Chondrocyte (in vitro differentiated cells): ENCODE measurements at places on chromosomes 4 and X.
A peak's percentile ranks its signal among the peaks of the same experiment; 100 is the strongest.

- DNase-seq = no peak
Observed at GRCh38 chrX:94936722-94937121, 1262.7 kb downstream of the FAM133A start.

GRCh38 chr4:48481581-48481980, 1.6 kb upstream of the SLC10A4 start:
- no peak for DNase-seq

- no peak for DNase-seq
Observed at GRCh38 chr4:55938481-55938880, 10.3 kb upstream of the CEP135 start.

GRCh38 chr4:55079451-55080173, 45.8 kb downstream of the KDR start:
- DNase-seq = no peak

DNA sequence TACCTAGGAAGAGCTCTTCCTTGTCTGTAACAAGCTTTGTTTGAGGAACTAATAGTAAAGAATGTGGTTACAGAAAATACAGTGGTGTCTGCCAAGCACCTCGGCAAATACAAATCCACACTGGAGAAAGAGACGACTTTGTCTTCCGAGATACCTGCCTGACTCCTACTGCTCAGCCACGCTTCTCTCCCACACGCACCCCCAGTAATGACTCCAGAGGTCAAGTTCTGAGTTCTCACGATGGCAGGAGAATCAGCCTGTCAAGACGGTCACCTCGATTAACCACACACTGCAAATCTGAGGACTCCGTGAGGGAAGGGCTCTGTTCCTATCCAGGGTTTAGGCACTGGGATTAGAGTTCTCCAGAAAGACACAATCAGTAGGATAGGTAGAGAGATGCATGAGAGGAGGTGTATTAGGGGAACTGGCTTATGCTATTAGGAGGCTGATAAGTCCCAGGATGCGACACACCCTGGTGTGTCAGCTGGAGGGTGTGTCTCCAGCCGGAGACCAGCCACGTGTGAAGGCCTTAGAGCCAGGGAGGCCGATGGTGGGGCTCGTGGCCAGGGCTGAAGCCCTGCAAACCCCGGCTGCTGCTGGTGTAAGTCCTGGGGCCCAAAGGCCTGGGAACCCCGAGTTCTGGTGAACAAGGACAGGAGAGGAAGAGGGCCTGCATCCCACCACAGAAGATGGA, 8.4 kb upstream of the TRIML2 start:
- no peak for DNase-seq

- peak; percentile 76 for DNase-seq
Observed at GRCh38 chr4:2362266-2363055, 56.0 kb downstream of the ZFYVE28 start.

DNA sequence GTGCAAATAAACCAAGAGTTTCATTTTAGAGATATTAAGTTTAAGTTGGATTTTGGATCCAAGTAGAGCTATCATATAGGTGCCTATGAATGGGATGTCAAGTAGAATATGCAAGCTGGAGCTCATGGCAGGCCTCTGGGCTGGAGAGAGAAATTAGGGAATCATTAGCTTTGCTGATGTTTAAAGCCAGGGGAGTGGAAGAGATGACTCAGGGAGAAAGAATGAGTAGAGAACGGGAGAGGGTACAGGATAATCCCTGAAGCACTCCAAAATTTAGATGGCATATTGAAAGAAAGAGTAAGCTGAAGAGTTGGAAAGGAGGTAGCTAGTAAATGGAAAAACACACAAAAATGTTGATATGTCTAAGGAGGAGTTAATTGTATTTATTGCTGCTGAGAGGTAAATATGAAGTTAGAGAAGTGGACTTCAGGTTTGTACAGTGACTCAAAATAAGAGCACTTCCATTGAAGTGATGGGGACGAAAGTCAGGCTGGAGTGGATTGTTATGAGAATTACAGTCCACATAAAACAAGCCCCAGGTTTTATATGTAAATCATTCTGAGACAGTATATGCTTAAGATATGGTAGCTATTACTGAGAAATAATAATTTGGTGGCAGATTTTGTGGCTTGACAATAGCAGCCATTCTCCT, 72.5 kb upstream of the GRXCR1 start:
- no peak for DNase-seq

- DNase-seq = no peak
Observed at GRCh38 chr4:99847362-99847976, 30.8 kb downstream of the DAPP1 start.

DNA sequence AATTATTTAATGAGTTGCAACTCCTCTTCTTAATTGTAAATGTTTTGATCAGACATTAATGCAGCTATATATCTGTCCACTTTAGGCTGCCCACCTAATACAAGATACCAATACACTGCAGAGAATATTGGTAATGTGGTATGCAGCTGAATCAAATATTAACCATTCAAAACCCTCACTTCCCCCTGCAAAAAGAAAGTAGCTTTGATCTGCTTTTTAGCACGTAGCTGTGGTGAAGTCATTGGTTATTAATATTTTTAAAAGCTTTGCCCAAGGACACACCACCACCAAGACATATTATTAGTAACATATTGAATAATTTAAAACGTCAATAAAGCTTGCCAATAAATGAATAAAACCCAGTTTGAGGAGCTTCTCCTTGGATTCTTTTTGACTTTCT, 28.6 kb upstream of the CYP2U1 start:
- no peak for DNase-seq

DNA sequence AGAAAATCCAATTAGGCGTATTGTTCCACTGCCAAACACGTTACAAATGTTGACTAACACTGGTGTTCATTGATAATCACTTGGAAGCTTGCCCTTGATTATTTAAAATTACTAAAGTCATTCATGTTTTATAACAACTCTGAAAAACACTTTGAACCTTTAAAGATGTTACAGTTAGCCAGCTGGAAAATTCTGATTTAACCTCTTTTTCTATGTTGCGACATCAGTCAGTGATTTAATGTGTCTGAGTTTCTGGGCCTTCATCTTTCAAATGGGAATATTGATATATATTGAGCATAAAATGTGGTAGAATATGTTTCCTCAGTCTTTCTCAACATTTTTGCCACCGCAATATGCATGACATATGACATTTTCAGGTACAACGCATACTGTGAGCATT, 274.1 kb upstream of the TENM3 start:
- no peak for DNase-seq

- no peak for DNase-seq
Observed at GRCh38 chrX:9867753-9868152, 81.5 kb downstream of the SHROOM2 start.

DNA sequence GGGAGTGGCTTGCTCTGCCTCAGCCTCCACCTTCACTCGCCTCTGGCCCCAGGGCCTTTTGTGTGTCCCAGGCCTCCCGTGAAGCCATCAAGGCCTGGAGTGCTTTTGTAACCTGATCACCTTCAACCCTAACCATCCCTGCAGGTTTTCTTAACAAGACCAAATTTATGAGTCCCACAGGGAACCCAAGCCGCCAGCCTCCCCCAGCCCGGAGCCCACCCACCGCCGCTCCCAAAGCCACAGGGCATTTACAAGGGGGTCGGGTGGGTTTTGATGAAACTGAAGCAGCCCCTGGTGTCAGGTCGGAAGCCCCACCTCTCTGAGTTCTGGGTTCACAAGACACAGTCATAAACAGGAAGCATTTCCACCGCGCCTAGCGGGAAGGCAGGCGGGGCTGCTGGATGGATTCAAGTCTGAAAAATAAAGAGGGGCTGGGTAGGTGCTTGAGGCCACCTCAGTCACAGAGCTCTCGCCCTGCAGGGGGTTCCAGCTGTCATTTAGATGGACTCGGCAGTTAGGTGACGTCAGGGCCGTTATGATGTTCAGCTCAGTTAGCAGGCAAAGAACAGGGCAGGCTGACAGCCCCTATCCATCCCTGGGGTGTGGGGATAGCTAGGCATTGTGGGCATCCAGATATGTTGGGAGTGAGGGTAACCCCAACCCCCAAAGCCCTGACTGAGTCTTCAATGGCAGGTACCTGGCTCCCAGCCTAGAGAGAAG, 128.5 kb downstream of the BCOR start:
- DNase-seq = no peak

GRCh38 chr4:43296946-43297528, 404.5 kb downstream of the GRXCR1 start:
- no peak for DNase-seq

DNA sequence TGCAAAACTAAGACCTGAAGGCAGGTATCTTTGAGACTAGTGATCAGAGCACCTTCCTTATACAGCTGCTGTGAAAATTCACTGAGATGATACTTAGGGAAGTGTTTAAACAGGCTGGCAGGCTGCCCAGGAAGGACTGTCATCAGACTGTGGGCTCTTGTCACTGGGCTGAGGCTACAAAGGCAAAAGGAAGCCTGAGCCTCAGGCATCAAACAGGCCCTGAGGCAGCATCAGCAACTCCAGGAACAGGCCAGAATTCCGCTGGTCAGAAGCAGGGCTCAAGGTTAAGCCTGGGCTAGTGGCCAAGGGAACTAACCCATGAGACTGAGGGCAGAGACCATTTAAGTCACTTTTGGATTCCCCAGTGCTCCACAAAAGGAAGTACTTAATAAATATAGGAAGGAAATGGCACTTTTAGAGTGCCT, 12.8 kb downstream of the PJA1 start:
- no peak for DNase-seq

DNA sequence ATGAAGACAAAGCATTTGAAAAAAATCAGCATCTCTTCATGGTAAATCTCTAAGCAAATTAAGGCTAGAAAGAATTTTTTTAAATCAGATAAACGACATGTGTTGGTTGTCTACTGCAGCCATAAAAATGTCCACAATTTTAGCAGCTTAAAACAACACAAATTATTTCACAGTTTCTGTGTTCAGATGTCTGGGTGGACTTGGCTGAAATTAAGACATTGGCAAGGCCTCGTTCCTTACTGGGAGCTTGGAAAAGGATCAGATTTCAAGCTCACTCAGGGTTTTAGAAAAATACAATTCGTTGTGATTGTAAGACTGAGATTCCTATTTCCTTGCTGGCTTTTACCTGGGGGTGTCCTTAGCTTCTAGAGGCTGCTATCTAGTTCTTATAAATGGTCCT, 1470.6 kb downstream of the PCDH19 start:
- no peak for DNase-seq

GRCh38 chrX:32774966-32775365, 436.4 kb downstream of the DMD start:
- no peak for DNase-seq

- peak; percentile 85 for DNase-seq
Observed at GRCh38 chr4:8283631-8284121, 14.1 kb downstream of the HTRA3 start.

DNA sequence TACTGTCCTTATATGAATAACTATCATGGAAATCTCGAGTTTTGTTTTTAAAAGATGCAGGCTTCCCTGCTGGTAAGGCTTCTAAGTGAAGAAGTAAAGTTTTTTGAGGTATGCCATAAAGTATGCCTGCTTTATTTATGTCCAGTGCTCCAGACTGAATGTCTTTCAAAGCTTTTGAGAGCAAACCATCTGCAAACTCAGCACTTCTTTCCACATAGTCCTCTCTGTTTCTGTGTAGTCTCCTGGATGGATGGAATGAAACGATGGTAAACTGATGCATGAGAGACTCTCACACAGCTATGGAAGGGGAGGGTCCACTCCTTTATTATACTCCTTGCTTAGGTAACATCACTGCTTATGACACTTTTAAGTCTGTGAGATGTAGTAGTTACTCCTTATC, 73.7 kb downstream of the NCAPG start:
- no peak for DNase-seq

- no peak for DNase-seq
Observed at GRCh38 chr4:184401397-184402171, 72.8 kb downstream of the IRF2 start.

DNA sequence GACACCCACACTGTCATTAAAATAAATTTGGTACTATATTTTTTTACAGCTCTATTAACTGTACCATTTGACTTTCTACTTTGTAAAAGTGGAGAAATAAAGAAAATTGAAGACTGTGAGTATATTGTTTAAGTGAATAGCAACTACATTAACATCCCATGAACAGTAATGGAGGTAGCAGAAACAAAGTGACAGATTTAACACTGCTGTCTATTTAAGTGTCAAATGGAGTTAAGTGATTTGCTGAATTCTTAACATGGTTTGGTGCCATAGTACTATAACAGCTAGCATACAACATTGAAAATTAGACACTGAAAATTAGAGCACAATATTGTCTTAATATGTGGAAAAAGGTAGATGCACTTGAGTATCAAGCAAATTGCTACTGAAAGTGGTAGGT, 76.2 kb downstream of the C4orf33 start:
- no peak for DNase-seq

DNA sequence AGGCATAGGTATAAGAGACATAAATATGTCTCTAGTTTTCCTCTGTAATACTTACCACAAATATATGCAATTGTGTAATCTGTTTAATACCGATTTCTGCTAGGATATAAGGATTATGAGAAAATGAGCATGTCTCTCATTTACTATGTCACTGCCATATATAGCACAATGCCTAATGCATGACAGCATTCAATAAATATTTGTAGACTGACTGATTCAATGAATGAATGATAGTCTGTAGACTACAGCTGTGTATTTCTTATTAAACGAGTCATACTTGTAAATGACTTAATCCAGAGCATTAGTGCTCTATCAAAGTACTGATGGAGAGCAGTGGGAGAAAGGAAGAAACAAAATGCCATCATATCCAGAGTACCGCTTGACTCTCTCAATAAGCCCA, 175.6 kb downstream of the PPP3CA start:
- DNase-seq = no peak

DNA sequence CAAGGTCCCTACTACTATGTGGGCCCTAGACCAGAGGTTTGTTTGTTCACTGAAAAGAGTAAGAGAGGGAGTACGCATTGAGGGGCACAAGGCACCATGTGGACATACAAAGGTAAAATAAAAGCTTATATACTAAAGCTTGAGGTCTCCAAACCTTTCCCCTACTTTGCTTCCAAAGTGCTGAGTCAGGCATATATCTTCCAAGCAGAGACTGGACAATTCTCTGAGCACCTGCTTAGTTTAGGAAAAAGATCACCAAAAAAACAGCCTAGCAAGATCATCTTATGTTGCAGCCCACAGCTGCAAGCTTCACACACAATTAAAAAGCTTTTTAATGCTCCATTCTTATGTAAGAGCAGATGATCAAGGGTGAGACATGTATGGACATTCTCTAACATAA, 119.5 kb downstream of the WDFY3 start:
- DNase-seq = no peak

DNA sequence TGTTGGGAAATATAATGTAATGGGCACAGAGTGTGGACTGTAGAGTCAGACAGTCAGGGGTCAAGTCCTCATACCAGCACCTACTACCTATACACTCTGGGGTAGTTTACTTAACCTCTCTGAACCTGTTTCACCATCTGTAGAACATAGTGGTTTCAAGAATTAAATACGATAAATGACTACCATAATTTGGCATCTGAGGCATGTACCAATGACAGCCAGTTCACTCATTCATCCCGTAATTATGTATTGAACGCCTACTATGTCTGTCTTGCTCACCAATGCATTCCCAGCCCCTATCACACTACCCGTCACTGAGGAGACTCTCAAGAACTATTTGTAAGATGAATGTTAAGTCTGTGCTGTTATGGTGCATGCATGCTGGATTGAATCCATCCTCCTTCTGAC, 2.0 kb upstream of the FGB start:
- no peak for DNase-seq
